ENCODE measurements at places on chromosomes 7 and 10.

GRCh38 chr10:102342458-102342857, 53.0 kb upstream of the NFKB2 start:
- no peak for DNase-seq

- no peak for DNase-seq
These were observed 135.4 kb upstream of the MDFIC start for GRCh38 chr7:114786455-114786854.

GRCh38 chr7:141992156-141992555, 3.5 kb upstream of the MGAM start:
- DNase-seq: no peak

GRCh38 chr10:85916994-85917573, 449.5 kb downstream of the GRID1 start:
- DNase-seq: no peak

- no peak for DNase-seq
These were observed 69.9 kb upstream of the SH2B2 start for GRCh38 chr7:102216573-102217314.

- no peak for DNase-seq
These were observed 21.5 kb upstream of the INPP5A start for GRCh38 chr10:132515811-132516726.

All from C1 segment of cervical spinal cord (tissue), 14 donors.